Activated CD8-positive, alpha-beta memory T cell treated with anti-CD3 and anti-CD28 coated beads, Interleukin-2, amount 50 U/mL, for 4 hours (primary cell): ENCODE measurements at places on chromosomes 13 and 19.

GRCh38 chr19:31261603-31262212 lies 87.5 kb downstream of the TSHZ3 start:
- no peak for DNase-seq

- DNase-seq: no peak
These were observed 9.7 kb downstream of the NAXD start for GRCh38 chr13:110624766-110625756.

DNA sequence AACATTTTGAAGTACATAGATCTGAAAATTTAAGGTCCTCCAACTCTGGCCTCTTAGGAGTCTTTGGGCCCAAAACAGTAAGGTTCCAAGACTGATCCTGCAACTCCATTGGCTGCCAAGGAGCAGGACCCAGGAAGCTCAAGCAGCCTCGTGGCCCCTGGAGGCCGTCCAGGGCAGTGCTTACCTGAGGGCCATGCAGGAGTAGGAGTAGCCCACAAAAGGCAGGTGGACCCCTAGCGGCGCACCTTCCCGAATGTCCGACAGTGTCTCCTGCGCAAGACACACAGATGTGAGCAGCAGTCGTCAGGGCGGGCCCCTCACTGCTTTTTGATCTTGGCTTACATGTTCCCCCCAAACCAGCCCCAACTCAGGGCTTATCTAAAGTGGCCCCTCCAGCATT lies 5.7 kb upstream of the SIX5 start:
- no peak for DNase-seq

DNA sequence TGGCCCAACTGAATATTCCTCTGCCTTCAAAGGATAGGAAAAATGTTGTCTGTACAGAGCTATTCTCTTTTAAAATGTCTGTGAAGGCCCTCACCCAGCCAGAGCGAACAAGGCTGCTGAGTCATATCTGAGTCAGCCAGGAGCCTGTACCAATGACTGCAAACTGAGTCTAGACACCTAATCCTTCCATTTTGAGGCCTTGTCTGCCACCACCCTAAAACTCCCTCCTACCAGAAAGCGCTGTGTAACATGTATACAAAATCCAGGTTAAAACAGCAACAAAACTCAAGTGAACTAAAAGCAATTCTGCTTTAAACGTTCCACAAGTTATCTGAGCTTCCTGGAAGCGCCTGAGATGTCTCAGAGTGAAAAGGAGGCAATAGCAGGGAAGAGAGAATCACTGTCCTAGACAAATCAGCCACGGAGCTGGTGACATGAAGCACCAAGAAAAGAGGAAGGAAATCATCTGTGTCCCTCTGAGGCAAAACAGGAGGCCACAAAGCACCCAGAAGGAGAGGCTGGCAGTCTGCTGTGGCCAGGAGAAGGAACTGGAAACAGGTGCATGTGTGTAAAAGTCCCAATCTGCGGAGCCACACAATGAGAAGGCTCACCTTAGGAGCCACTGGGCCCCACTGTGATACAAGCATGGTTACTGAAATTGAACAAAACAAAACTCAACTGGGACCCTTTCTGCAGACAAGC lies 10.2 kb downstream of the DHRS12 start:
- DNase-seq: peak; percentile 45

GRCh38 chr13:48426052-48426451 lies 13.1 kb upstream of the LPAR6 start:
- no peak for DNase-seq

GRCh38 chr13:22594041-22594440 lies 586.7 kb upstream of the SGCG start:
- DNase-seq: no peak

DNA sequence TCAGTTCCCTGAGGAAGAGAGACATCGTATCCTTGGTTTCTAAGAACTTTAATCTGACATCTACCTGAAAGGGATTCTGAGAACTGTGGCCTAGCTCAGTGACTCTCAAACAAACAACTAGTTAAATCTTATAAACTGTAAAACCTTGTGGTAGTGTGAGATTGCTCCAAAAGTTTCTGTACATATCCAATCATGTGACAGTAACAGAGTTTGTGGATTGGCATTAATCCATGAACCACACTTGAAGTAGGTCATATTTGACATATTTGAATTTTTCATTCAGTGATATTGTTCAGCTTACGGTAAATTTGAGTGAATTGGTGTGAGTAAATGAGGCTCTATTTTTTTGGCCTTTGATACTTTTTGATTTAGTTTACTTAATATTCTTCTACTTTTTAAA lies 15.0 kb downstream of the TDRD3 start:
- DNase-seq: no peak

GRCh38 chr13:21465710-21466160 lies 6.6 kb upstream of the ZDHHC20 start:
- no peak for DNase-seq

GRCh38 chr13:22357132-22357531 lies 686.3 kb downstream of the FGF9 start:
- DNase-seq: no peak

- no peak for DNase-seq
These were observed 3.4 kb downstream of the SLITRK1 start for GRCh38 chr13:83878691-83879430.

DNA sequence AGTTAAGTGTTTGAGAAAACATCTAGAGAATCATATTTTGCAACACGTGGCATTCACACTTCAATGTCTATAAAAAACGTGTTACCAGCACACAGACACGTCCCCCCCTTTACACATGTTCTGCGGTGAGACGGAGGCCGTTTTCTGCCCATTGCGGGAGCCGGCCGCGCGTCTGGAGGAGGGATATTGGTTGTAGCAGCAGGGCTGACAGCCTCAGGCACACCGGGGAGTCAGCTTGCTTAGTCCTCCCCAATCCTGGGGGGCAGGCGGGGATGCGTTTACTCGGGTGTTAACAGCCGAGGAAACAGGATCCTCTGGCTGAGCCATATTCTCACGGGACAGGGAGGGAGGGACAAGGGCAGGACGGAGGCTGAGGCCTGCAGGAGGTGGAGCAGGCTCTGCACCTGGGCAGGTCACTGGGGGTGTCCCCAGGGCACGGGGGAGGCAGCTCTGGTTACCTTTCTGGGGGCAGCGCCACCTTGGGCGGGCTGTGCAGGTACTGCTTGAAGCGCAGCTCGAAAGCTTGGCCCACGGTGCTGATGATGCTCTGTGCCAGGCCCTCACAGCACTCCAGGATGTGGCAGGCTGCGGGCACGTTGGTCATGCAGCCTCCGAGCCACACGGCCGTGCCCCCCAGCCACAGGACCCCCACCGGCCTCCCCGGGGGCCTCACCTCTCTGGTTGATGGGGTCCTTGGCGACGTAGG lies 25.0 kb downstream of the SHC2 start:
- DNase-seq: no peak
